ENCODE measurements at places on chromosomes 1 and 21.

DNA sequence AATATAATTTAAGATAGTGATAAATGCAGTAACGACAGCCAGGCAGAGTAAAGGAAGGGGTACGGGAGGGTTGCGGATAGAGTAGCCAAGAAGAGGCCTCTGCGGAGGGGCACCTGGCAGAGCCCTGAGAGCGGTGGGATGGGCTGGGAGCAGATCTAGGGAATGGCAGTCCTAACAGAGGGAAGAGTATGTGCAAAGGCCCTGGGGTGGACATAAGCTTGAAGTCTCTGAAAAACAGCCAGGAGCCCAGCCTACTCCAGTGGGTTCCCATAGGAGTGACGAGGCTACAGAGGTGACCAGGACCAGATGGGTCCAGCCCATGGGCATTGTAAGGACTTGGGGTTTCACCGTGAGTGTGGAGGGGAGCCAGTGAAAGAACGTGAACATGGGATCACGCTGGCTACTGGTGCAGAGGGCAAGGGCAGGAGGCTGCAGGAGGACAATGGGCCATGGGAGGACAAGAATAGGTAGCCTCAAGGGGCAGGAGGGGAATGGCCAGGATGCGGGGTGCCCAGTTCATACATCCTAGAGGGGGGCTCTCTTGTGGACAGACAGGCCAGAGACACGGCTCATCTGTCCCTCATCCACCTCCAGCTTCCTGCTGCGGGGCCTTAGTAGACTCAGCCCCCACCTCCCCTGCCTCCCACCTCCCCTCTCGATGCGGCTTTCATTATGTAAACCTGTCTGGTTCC lies 185.7 kb upstream of the VAMP3 start:
- DNase-seq = no peak

DNA sequence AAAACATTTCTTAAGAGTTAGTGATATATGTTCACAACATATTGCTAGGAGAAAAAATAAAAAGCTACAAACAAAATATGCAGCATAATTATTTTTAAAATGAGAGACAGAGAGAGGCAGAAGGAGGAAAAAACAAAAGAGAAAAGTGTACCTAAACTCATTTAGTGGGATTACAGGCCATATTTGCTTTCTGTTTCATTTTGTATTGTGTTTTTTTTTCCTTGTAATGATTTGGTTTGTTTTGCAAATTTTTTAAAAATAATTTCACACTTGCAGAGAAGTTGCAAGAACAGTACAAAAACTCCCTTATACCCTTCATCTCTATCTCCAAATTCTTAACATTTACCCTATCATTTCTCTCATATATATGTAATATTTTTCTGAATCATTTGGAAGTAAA lies 65.0 kb downstream of the LBR start:
- no peak for DNase-seq

- peak; percentile 31 for DNase-seq
Measured at GRCh38 chr1:207202480-207202879, 98.4 kb downstream of the C4BPA start.

DNA sequence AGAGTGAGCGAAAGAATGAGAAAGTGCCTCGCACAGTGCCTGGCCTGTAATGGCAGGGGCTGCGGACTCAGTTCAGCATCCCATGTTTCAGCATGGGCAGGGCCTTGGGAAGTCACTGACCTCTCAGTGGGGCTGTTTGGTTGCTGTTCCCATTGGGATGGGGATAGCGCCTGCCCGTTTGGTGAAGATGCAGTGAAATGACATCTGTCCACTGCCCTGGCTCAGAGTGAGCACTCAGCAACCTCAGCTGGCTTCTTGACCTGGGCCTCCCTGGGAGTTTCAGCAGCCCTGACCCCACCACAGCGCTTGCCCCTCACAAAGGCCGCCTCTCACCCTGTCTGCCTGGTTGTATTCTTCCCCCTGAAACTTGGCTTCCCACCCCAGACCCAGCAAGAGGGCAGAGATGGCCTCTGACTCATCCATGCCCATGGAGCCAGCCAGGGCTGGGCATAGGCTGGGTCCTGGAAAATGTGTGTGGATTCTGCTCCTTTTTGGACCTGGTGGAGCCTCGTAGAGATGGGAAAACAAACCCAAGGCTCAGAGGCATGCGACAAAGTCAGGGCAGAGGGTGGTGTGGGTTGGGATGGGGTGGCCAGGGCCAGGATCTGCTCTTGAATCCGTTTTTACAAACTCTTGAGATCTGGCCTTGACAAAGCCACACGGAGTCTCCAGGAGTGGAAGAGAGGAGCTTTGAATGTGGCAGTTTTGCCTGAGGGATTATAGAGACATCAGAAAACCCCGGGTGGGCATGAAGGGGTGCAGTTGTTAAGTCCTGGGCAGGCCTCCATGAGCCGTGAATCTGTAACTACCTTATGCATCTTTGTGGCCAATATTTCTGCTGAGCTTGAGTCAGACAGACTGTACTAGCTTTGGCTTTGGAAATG lies 1.2 kb downstream of the XKR8 start:
- DNase-seq = no peak

DNA sequence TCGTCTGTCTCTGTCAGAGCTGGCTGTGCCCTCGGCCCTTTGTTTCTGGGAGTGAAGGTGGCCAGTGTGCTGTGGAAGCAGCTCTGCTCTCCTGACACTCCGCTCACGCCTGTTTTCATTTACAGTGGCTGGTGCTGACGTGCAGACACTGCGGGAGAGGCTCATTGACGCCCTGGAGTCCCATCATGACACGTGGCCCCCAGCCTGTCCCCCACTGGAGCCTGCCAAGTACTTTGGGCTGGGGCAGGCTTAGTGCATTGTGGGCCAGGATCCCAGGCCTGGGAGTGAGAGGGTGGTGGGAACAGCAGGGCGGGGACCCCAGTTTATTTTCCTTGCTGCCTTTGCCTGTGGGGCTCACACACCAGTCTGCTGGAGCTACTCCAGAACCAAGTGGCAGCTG lies 21.1 kb downstream of the QSOX1 start:
- no peak for DNase-seq

DNA sequence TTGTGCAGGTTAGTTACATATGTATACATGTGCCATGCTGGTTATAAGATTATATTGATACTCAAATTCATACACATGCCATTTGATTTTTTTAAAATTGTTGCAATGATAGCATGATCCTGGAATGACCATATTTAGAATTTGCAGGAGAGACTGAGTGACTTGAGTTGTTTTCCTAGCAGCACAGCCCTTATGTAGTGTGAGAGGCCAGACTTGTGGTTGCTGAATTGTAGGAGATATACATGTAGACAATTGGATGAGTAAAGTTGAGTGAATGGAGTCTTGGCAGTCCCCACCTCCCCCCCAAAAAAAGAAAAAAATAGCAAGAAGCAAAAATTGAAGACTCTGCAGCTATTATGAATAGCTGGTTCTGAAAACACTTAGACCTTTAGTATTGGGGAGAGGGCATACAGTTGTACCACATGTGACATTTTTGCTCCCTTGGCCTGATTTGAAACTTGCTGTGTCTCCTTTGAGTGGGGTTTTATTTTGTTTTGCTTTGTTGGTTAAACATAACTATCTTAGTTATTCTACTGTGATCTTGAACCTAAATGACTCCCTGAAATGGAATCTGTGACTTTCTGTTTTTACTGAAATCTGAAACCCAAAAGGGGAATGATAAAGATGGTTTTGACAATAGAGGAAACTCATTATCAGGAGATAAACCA lies 280.3 kb downstream of the HMCN1 start:
- peak; percentile 24 for DNase-seq

GRCh38 chr1:147225193-147225730 lies at the start of gene FMO5:
Gene FMO5 (minus strand): TSS chr1:147225339. CDS start chr1:147225029, 310 bp downstream.
- DNase-seq = peak; percentile 70

- peak; percentile 81 for DNase-seq
Measured at GRCh38 chr1:9193233-9193625, 41.3 kb upstream of the H6PD start.

- no peak for DNase-seq
Measured at GRCh38 chr21:42646836-42647235, 6.6 kb upstream of the PDE9A start.

GRCh38 chr1:202691816-202692215 lies 18.4 kb downstream of the SYT2 start:
- no peak for DNase-seq

DNA sequence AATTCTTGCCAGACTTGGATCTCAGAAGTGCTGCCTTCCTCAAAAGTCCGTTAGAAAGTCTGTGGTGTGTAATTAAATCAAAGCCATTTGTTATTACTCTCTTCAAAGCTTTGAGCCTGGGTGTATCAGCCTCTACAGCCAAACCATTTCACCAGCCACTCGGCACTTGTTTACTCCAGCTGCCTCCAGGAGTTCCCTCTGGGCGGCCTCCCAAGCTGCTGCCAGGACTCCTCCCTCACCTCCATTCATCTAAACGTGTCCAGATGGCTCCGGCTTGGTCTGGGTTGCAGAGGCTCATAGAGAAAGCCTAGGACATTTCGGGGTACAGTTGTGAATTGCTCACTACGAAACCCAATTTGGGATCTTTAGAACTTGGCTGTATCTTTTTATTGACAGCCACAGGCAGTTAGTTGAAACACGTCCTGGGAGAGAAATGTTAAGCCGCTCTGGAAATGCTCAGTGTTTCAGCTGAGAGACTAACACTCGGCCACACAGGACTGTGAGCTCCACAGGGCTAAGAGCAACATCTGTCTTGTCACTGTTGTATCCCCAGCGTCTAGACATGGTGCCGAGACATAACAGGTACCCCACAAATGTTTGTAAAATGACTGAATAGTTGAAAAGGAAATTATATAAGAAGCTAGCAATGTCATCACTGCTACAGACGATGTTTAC lies 116.9 kb upstream of the NGF start:
- peak; percentile 49 for DNase-seq

- DNase-seq = no peak
Measured at GRCh38 chr1:39671433-39671792, 494 bp downstream of the NT5C1A start.

- no peak for DNase-seq
Measured at GRCh38 chr1:187682112-187682511, 853.4 kb downstream of the PLA2G4A start.

DNA sequence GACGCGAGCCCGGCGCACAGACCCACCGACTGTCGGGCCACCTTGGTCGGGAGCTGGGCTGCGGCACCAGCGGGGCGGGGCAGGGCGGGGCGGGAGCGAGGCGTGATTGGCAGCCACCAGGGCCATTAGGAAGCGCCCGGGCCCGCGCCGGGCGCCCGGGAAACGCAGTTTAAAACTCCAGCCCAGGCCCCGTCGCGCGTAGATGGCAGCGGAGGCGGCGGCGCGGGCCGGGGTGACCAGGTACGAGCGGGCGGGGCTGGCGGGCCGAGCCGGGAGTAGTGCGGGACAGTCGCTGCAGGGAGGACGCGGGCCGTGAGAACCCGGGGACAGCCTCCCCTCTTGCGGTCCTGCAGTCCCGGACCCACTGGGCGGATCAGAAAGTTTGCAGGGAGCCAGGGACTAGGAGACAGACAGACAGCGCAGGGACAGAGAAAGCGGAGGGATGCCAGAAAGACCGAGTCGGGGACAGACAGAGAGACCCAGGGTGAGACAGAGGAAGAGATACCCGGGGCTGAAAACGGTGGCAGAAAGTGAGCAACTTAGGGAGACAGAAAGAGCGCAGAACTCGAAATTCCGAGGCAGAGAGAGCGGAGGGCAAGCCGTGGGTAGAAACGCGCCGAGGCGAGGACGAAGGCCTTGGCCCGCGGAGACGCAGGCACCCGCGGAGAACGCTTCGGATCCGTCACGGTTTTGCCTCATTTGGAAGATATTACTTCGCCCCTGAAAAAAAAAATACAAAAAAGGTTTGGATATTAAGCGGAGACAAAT lies at the start of gene DMBX1:
Gene DMBX1 (plus strand): TSS at position 199 of the 768 bp plus-strand sequence. CDS start 17,175 bp downstream, outside the sequence.
- DNase-seq = no peak

DNA sequence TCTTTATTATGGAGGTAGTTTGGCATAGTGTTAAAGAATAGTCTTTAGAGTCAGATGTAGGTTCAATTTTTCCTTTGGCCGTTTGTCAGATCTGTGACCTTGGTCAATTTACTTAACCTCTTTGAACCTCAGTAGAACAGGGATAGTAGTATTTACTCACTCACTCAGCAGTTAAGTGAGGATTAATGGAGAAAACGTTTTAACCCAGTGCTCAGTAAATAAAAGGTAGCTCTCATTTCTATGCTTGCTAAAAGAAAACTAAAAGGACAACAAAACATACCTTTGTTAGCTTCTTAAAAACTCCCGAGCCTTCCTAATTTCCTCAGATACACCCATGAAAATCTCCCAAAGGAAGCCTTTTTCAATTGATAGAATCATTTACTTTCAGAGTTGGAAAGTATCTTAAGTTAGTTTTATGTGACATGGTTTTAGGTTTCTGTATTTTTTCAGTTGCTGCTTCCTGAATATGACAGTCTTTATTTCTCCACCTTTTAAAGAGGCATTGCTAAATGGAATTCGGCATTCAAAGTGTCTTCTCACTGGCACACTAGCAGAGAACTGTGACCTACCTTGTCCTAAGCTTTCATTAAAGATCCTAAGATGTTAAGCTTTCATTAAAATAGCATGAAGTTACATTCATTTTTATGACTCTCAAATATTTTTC lies 7.8 kb downstream of the ABCD3 start:
- DNase-seq = no peak

DNA sequence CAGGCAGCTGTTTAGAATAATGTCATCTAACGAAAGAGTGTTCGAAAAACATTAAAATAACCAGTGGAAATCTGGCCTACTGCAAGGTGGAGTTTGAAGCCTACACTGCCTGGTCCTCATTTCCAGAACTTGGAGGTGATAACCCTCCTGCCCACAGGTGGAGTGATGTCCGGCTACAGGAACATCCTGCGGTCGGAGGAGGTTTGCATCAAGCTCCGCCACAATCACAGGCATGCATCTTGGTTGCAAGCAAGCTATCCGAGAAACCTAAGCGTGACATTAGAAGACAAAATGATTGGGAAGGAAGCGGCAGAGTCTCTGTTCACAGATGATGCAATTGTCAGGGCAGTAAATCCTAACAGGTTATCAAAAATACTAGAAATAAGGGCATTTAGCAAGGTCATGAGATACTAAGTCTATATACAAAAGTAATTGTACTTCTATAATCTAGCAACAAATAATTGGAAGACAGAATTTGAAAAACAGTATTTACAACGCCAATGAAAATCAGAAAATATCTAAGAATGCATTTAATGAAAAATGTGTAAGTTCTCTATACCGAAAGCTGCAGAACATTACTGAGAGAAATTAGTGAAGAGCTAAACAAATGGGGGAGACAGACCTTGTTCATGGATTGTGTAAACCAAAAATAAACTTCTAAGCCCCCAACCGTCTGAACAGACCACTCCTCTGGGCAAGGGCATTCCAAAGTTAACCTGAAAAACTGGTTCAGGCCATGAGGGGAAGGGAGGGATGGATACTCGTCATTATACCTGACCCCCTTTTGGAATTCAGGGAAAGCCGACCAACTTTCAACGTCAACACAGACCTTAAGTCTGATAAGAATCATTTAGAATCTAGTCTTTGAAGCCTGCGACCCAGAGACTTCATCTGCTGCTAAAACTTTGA lies 4.7 kb upstream of the SLC19A1 start:
- DNase-seq = no peak

- DNase-seq = no peak
Measured at GRCh38 chr1:166903232-166903631, 27.2 kb upstream of the TADA1 start.

All from amniotic epithelial cell (primary cell).